ENCODE measurements at places on chromosomes 2 and 18.
A peak's percentile ranks its signal among the peaks of the same experiment; 100 is the strongest.

GRCh38 chr2:57552885-57553284 lies 493.7 kb upstream of the VRK2 start:
- DNase-seq: no peak

DNA sequence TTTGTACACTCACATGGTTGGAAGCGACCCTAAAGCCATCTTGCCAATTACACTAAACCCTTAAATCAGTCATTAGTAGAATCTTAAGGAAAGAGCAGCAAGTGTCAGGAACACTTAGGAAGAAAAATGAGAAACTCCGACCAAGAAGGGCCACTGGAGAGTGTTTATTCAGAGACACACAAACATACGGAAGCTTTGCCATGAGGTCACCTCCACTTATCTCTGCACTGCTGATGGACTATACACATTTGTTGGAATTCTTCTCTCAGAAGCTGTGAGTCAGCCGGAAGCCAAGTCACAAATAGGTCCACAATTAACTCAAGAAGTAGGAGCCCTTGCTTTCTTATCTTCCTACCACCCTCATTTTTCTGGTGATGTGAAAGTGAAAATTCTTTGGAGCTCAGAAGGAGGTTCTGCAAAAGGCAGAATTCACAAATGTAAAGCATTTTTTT lies 21.6 kb downstream of the BMP10 start:
- DNase-seq: no peak

- DNase-seq: no peak
These were observed 28.4 kb upstream of the DYNC2LI1 start for GRCh38 chr2:43745457-43745856.

DNA sequence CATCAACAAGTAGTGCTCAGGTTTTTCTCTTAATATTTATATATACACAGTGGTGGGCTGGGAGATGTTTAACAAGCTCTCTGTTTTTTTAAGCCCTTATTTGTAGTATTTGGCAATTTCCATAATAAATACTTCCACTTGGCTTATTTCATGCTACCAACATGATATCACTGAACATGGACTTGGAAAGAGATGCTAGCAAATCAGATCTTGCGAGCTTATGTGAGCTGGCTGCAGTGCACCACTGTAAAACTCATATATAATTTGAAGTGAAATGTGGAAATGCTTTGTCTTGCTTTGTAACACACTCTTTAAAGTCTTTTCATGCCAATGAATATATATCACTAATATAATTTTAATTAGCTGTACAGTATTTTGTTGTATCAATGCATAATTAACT lies 155.7 kb downstream of the ALK start:
- DNase-seq: no peak

- no peak for DNase-seq
These were observed 10.1 kb upstream of the SLC11A1 start for GRCh38 chr2:218371983-218372350.

- no peak for DNase-seq
These were observed 18.3 kb upstream of the EPAS1 start for GRCh38 chr2:46278952-46279351.

GRCh38 chr2:204972606-204973336 lies 427.5 kb downstream of the PARD3B start:
- no peak for DNase-seq

DNA sequence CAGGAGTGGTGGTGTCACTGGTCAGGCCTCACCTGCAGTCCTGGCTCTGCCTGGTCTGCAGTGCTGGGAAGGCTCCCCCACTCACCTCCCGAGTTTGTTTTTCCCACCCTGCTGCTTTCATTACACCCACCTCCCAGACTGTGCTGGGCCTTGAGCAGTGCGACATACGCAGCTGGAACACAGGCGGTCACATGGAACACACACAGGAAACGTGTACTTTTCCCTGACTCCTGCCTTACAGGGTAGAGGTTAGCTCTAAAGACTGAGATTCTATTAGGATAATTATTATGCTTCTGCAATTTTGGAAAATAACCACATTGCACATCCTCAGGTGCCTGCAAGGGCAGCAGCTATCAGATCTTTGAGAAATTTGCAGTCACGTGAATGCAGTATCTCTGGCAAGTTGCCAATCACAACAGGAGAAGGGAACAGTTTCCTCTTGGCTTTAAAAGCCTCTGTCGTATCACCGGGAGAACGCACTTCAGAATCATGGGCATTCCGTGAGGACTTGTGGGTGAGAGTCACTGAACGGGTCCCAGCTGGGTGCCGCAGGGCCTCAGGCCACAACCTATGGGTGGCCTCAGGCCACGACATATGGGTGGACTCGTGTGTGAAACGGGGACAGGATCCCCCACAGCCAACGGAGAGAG lies 136.5 kb downstream of the ZNF236 start:
- DNase-seq: no peak

GRCh38 chr18:8610459-8610851 lies 1.2 kb downstream of the RAB12 start:
- DNase-seq: no peak

GRCh38 chr2:132373391-132374135 lies 43.0 kb upstream of the GPR39 start:
- no peak for DNase-seq

DNA sequence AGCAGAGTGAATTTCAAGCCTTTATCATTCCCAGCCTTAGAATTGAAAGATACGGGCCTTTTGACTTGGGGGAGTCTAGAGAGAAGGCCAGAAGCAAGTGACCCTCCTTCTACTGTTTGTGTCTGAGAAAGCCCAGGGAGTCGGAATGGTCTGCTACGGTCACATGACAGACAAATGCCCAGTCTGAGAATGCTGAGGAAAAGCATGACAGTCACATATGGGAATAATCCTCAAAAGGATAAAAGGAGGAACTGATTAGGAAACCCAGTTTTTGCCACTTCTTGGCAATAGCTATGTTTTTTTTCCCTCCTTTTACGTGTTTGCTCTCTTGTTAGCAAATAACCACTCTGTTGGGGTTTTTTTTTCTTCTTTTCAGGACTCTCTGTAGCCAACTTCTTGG lies 38.1 kb upstream of the HNRNPA3 start:
- no peak for DNase-seq

- no peak for DNase-seq
These were observed 114.8 kb upstream of the ALKAL2 start for GRCh38 chr2:402721-403120.

GRCh38 chr2:190859347-190860297 lies 21.0 kb upstream of the GLS start:
- DNase-seq: no peak

DNA sequence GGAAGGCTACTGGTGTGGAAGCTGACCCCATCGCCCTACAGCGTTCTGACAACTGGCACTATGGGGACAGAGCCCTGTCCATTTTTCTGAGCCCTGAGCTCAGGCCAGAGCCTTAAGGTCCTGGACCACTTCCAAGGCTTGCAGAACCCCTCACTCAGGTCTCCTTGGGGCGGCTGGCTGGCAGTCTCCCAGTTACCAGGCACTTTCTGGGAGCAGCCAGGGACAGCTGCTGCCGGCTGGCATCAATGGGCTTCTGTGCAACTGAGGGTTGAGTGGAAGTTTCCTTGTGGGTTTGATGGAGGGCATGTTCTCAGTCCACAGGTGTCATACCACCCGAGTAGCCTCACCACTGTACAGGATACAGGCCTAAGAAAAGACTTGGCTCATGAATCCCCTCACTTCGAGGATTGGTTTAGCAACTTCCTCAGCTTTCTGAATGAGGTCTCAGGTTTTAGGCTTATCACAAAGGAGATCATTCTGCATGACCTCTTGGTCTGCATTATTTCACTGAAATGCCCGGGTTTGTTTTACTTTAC lies 27.4 kb upstream of the WIPF1 start:
- DNase-seq: no peak

GRCh38 chr2:100274566-100275199 lies 47.6 kb downstream of the LONRF2 start:
- DNase-seq: no peak

GRCh38 chr2:181203412-181203811 lies 223.0 kb downstream of the UBE2E3 start:
- no peak for DNase-seq

DNA sequence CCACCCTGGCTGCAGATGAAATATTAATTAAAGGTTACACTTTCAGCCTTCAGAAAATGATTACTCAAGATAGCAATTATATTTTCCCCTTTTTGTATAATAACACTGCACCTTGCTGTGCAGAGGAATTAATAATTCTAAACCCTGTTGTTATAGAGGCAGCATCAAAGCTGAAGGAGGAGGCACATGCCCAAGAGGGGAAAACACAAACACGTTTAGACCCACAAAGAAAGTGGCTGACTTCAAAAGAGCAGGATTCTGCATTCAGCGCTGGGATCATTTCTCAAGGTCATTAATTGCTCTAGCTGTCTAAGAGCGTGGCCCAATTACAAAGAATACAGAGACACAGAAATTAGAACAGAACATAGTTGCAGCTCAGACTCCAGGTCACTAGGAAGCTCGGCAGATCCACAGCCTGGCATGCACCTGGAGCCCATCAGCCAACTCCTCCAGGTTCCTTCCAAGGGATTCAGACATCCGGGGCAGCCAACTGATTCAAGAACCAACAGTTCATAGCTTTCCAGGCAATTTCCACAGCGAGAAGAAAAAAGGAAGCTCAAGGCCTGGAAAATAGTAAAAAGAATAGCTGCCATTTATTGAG lies 102.3 kb upstream of the ID2 start:
- DNase-seq: no peak

- no peak for DNase-seq
These were observed 36.0 kb upstream of the SELENOI start for GRCh38 chr2:26309921-26310320.

GRCh38 chr2:70896765-70897202 lies 38.9 kb upstream of the ATP6V1B1 start:
- DNase-seq: no peak

- DNase-seq: no peak
These were observed 186.9 kb upstream of the PIEZO2 start for GRCh38 chr18:11336241-11336640.

- no peak for DNase-seq
These were observed 273.3 kb downstream of the PTPRM start for GRCh38 chr18:7840411-7840810.

DNA sequence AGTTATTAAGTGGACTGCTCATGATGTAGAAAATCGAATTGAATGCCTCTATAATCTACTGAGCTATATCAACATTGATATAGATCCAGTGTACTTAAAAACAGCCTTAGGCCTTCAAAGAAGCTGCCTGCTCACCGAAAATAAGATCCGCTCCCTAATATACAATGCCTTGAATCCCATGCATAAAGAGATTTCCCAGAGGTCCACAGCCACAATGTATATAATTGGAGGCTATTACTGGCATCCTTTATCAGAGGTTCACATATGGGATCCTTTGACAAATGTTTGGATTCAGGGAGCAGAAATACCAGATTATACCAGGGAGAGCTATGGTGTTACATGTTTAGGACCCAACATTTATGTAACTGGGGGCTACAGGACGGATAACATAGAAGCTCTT lies 2.0 kb downstream of the KLHL23 start:
- no peak for DNase-seq

GRCh38 chr2:45132551-45132950 lies 123.3 kb upstream of the SIX2 start:
- no peak for DNase-seq

GRCh38 chr2:27264753-27265535 lies 2.1 kb upstream of the SLC30A3 start:
- DNase-seq: peak; percentile 51

DNA sequence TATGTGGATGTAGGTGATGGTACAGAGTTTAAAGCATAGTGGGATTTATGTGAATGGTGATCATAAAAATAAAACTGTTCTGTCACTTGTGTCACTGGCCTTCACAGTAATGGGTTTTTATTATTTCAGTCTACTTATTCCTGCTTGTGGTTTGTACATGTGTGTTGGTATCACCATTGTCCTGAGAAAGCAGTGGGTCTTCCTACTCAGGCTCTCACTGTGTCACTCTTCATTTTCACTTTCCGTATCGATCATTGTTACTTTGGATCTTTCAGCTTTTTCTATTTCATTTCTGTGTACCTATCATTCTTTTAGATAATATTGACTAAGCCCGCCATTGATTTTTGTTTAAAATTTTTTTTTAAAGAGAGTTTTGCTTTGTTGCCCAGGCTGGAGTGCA lies 7.4 kb downstream of the MRPL30 start:
- no peak for DNase-seq

Data from activated T-cell treated with anti-CD3 and anti-CD28 coated beads for 1 hour (primary cell).